ENCODE measurements at places on chromosomes 2 and 18.

DNA sequence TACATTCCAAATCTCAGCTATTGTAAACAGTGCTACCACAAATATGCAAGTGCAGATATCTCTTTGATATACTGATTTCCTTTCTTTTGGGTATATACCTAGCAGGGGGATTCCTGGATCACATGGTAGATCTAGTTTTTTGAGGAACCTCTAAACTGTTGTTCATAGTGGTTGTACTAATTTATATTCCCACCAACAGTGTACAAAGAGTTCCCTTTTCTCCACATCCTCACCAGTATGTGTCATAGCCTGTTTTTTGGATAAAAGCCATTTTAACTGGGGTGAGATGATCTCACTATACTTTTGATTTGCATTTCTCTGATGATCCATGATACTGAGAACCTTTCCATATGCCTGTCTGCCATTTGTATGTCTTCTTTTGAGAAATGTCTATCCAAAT is 6.3 kb upstream of the CCNT2 start:
- no peak for DNase-seq

DNA sequence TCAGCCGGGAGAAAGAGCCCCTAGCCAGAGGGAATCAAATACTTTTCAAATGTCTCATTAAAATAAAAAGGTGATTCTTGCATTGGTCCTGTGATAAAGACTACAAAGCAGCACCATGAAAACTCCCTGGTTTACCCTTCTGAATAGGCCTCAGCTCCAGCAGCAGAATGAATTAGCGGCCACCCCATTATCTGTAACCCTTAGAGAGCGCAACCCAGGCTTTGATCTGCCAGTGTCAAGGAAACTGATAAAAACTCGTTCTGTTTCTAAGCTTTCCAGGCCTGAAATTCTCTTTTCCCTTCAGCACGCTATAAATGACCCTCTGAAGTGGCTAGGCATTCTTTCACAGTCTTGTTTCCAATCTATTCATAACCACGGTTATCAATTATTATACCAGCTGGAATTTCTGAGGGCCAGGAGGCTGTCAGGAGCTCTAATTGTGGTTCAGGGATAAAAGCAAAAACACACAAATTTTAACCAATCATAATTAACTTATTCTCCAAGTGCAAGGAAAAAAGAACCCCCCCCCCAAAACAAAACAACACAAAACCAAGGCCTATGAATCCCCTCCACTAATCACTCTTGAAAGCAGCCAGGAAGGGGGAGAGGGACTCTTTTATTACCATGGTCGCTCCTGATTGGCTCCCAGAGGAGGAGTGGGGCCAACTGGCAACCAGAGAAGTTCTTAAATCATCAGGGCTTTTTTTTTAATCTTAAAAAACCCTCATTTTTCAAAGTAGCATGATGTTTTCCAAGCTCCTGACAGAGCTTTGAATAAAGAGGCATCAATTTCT is 258.9 kb downstream of the CYRIA start:
- DNase-seq, result peak; percentile 40

- DNase-seq, result no peak
Observed at GRCh38 chr18:79690586-79691482, 11.2 kb downstream of the CTDP1 start.

DNA sequence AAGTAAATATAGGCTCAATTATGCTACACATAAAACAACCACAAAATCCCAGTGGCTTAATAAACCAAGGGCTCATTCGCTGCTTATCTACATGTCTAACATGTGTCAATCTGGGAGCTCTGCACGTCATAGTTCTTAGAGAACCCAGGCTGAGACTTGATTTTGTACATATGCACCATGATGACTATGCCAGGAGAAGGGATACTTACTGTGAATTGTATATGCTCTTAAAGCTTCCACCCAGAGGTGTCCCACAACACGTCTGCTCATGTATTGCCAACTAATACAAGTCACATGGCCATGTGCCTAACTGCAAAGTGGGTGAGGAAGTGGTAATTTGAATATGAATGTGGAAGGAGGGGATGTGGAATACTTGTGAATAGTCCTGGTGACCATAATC is 262.1 kb downstream of the CPS1 start:
- no peak for DNase-seq

DNA sequence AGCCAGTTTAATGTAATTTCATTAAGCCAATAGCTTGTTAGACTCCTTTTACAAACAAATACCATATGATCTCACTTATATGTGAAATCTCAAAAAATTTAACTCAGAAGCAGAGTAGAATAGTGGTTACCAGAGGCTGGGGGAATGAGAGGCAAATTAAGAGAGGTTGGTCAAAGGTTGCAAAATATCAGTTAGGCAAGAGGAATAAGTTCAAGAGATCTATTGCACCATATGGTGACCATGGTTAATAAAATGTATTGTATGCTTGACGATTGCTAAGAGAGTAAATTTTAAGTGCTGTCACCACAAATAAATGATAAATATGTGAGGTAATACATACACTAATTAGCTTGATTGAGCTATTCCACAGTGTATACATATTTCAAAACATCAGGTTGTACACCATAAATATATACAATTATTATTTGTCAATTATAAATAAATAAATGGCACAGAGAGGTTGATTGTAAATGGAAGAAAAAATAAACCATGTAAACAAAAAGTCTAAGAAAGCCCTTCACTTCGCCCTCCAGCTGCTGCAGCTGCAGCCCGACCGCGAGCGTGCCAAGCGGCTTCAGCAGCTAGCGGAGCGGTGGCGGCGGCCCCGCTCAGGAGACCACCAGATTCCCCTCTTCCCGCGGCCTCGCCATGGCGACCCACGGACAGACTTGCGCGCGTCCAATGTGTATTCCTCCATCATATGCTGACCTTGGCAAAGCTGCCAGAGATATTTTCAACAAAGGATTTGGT is 23.0 kb upstream of the ACTR2 start:
- DNase-seq, result peak; percentile 67

DNA sequence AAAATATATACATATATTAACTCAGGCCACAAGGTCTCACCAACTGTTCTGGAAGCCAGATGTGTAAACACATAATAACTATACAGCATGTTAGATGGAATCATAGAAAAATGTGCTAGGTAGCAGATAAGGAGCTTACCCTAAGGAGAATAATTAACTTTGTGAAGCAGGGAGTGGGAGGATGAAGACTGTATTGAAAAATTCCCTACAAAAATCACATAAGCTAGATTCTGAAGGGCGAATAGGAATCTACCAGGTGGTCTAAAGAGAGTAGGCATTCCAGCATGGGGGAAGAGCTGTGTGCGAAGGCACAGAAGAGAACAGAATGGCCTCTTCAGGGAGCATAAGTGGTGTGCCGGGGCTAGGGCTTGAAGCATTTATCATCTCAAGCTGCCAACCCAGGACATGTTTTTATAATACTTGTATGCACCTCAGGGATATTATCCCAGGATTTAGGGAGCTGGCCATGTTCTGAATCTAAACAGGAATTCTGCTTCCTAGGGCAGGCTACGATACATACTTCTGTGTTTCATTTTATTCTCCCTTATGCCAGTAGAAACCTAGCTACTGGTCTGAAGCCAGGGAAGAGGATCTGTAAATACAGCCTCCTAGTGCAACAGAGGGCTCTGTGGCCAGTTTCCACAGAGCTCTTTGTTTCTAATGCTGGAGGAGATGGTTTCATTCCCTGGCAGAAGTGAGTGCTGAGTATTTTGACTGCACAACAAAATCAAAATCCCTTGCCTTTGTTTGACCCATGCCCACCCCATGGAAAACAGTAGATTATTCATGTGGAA is 56.7 kb downstream of the NEMP2 start:
- peak; percentile 74 for DNase-seq

- peak; percentile 49 for DNase-seq
Observed at GRCh38 chr2:61055557-61055956, 10.1 kb upstream of the SANBR start.

GRCh38 chr18:58335821-58336220 is 291.8 kb downstream of the NEDD4L start:
- no peak for DNase-seq

DNA sequence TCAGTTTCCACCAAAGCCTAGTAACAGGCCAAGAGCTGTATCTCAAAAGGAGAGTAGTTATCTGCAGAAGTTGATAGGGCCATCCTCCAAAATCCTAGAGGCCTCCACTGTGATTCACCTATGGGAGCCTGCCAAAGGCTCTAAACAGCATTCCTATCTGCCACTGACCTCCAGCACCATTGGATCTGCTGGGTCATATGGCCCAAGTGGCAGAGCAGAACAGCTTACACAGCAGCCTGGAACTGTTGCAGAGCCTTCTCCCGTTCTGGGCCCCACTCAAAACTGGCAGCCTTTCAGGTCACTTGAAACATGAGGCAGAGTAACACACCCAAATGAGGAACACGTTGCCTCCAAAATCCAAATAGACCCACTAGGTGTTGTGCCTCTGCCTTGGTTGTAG is 345.2 kb upstream of the RND3 start:
- DNase-seq, result no peak

DNA sequence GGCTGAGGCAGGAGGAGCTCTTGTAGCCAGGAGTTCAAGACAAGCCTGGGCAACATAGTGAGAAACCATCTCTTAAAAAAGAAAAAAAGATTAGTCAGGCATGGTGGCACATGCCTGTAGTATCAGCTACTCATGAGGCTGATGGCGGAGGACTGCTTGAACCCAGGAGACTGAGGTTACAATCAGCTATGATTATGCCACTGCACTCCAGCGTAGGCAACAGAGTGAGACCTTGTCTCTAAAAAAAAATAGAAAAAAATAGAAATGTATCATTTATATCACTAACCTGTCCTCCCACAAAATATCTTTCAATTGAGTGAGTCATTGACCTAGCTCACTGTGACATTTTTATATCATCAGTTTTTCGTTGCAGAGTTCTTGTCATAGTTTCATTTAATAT is 152.5 kb downstream of the DTNA start:
- DNase-seq, result no peak

DNA sequence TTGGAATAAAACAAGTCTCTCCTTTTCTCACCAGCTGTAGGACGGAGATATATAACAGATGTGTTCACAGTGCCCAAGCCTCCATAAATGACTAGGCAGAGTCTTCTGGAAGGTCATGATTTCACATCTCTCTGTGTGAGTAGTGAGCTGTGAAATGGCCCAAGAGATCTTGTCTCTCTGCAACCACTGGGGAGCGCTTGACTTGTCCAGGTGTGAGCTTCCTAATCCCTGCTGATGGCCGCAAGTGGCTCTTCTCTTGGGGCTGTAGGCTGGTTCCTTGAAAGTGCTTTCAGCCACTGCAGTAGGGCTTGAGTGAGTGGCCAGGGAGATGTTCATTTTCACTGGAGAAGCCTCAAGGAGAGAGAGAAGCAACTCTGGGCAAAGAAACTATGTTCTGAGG is 38.1 kb upstream of the OTOS start:
- no peak for DNase-seq

- no peak for DNase-seq
Observed at GRCh38 chr2:30219886-30220875, 11.2 kb upstream of the LBH start.

GRCh38 chr2:70778676-70779075 is 10.7 kb upstream of the ADD2 start:
- DNase-seq, result no peak

GRCh38 chr2:234825616-234826015 is 126.2 kb upstream of the SH3BP4 start:
- DNase-seq, result no peak

- no peak for DNase-seq
Observed at GRCh38 chr2:73979686-73980085, 5.0 kb upstream of the TET3 start.

DNA sequence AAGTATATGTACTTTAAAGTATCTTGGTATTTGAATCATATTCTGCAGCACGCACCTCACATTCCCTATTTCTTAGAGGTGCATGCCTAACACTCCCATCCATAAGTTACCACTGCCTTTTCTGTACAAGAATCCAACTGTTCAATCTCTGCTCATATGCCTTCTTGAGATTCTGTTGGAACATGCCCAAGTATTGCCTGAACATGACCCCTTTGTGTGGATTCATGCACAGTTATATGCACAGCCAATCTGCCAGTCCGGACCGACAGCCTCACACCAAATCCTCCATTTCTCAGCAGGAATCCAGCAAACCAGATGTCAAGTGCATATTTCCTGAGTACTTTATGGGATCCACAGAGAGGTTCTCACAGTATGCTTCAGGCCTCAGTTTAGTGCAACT is 222.0 kb downstream of the TMEM182 start:
- no peak for DNase-seq

DNA sequence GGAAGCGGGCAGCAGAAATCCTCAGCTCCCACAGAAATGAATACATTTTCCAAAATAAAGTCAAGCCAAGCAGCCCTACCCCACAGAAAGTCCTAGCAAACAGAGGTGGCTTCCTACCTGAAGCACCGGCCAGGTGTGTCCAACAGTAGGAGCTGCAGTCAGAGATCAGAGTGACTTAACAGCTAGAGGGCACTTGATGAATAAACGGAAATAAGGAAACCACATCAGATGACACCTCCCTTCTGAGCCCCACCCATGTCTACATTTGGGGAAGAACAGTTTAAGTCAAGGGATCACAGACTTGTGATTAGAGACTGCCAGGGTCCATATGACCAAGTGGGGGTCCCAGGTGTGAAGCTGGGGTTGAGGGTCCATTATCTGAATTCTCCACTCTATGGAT is at the start of gene CXCR1:
Gene CXCR1, minus strand, starts transcription at position 172 of the 400 bp plus-strand sequence. CDS start 1,751 bp downstream, outside the sequence.
- peak; percentile 85 for DNase-seq

- DNase-seq, result no peak
Observed at GRCh38 chr2:238075397-238075796, 14.6 kb downstream of the SCLY start.

- no peak for DNase-seq
Observed at GRCh38 chr2:229199267-229199666, 71.8 kb downstream of the PID1 start.

DNA sequence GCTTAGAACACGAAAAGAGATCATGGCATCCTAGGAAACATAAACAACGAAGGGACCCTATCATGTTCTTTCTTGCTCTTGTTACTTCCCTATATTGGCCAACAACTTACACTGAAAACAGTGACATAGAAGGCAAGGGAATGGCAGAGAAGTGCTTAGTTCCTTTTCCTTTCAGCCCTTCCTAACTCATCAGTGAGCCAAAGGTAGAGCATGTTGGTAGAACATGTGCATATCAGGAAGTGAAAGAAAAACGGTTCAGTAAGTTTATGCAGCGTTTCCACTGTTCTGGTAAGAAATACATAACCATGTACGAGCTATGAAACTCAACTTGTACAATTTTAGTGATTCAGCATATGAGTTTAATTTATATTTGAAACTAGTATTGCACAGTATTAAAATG is 21.7 kb downstream of the AKAIN1 start:
- DNase-seq, result peak; percentile 1

DNA sequence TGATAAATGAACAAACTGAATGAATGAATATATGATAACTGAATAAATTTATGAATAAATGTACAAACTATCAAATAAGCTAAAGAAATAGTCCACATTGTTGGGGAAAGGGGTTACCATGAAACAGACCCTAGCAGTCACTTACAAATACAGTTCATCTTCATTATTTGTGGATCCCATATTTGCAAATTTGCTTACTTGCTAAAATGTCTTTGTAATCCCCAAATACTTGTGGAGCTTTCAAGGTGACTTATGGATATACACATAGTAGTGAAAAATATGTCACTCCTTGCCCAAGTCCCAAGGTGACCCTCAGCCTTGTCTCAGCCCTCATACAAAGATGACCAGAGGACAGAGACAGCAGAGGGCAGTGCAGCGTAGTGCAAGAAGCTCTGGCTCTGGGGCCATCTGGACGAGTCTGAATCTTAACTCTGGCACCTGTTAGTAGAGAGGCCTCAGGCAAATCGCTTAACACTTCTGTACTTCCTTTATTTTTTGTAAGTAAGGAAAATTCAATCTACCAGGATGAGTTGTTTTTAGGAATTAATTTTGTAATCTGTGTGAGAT is 3.1 kb downstream of the PAIP2B start:
- DNase-seq, result peak; percentile 76

Measured in hematopoietic multipotent progenitor cell treated with erythropoietin and hydrocortisone succinate and interleukin-3 and kit ligand, for 6 days (in vitro differentiated cells).